ENCODE measurements at places on chromosomes 11 and 22.

DNA sequence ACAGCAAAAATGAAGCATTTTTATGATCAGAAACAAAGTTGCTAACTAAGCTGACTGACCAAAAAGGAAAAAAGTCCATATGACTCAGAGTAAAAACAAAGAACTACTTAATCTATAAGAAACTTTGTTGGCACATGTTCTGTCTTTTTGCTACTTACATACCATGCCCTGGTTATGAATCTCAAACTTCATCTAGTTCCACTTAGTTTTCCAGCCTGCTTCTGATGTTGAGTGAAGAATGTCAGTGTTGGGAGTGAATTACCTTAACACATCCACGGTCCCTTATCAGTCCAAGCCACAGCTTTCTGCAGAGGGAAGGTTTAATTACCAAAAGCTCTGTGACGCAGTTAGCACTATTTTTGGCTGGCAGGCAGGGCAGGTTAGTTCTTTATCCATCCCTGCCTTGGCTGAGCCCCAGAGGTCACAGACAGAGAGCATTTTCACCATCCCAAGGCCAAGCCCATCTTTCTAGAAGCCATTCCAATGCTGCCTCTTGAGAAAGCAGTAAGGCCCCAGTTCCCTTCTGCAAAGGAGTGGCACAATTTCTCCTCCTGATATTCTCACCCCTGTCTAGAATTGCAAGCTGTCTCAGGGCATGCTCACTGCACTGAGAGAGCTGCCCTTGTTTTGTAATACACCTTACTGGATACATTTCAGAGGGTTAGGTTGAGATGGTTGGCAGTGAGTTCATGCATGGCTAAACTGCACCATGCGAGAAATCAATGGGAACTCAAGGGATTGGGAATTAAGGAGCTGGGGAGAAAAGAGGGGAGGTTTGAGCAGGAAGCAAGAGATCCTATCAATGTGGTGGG, 67.1 kb downstream of the SLC1A2 start:
- DNase-seq = no peak

DNA sequence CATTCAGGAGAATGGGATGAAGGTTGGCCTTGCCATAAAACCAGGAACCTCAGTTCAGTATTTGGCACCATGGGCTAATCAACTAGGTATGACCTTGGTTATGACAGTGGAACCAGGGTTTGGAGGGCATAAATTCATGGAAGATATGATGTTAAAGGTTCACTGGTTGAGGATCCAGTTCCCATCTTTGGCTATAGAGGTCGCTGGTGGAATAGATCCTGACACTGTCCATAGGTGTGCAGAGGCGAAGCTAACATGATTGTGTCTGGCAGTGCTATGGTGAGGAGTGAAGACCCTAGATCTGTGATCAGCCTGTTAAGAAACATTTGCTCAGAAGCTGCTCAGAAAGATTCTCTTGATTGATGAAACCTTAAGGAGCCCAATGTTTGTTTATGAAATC, 5.7 kb downstream of the NF2 start:
- no peak for DNase-seq

- DNase-seq = no peak
Observed at GRCh38 chr11:82775736-82776346, 42.2 kb upstream of the FAM181B start.

DNA sequence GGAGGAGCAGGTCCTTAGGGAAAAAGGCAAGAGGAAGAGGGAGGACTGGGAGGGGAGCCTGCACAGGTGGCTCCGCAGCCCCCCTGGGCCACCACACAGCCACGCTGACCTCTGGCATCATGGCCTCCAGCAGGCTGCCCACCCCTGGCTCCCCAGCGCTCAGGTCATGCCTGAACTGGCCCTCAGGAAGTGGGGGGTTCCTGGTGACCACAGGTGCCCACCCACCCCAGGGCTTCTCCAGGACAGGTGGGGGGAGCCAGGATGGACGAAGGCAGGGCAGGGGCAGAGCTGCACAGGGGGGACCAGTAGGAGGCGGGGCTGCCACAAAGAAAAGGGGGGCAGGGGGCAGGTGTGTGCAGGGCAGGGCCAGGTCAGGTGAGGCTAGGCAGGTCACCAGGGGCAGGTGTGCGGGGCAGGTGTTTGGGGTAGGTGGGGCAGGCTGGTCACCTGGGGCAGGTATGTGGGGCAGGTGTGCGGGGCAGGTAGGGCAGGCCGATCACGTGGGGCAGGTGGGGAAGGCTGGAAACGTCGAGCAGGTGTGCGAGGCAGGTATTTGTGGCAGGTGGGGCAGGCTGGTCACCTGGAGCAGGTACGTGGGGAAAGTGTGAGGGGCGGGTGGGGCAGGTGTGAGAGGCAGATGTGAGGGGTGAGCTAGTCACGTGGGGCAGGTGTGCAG, 997 bp downstream of the DEAF1 start:
- DNase-seq = no peak

DNA sequence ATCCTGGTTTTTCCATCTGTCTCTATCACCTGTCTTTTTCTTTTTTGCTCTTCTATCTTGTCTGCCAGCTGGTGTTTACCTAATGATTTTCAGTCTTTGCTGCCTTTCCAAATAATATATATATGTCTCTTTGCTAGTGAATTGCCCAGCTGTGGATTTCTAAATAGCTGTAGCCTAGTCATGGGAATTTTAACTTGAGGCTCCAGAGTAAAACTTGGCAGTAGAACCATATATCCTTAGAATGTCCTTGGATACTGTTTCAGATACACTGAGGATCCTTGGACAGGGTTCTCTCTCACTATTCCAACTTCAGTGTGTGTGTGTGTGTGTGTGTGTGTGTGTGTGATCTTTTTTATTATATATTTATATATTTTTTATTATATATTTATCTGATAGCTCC, 2285.3 kb downstream of the LRRC4C start:
- DNase-seq = no peak

GRCh38 chr11:84902445-84902844, 724.7 kb downstream of the DLG2 start:
- no peak for DNase-seq

- no peak for DNase-seq
Observed at GRCh38 chr11:124717786-124718651, 21.7 kb upstream of the NRGN start.

GRCh38 chr22:47236718-47237117, 474.3 kb downstream of the TBC1D22A start:
- DNase-seq = no peak

DNA sequence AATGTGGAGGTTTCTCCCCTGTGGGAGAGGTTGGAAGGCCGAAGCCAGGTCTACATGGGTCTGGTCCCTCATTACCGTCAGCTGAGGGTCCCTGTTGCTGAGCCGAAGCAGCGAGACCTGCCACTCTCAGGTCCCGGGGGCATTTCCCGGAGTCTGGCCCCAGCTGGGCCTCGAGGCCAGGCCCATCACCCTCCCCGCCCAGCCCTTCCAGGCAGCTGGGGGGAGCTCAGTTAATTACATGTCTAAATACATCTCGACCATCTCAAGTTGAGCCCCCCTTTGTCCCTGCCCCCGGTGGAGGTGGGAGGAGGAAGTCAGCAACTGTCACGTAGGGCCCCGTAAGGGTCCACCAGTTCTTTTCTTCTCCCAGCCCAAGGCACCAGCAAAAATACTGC, 3.6 kb downstream of the CDKN1C start:
- DNase-seq = no peak

GRCh38 chr11:71499546-71499945, 27.5 kb upstream of the KRTAP5-7 start:
- DNase-seq = no peak

GRCh38 chr11:122726028-122726427, 70.5 kb downstream of the UBASH3B start:
- DNase-seq = no peak

GRCh38 chr22:23909296-23909898, 15.2 kb downstream of the MIF start:
- DNase-seq = no peak

DNA sequence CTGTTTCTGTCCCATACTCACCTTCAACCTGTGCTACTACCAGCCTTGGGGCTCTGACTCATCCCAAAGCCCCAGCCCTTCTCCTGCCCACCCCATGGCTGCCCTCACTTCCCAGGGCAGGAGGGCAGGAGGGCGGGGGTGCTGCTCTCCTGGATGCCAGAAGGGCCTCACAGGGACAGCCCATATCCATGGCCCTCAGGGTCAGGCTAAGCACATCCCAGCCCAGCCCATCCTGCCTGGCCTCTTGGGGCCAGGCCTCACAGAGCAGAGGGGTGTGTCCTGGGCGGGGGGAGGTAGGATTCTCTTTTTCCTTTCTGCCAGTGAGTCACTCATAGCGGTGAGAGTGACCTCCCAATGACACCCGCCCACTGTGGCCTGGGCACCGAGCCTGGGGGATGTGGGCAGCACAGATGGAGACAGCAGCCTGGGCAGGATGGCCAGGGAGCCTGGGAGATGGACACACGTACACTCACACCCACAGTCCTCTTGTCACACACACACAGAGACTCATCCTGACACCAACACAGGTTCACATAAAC, 2.4 kb downstream of the LTBP3 start:
- no peak for DNase-seq

GRCh38 chr11:112195951-112196351, 20.6 kb downstream of the BCO2 start:
- DNase-seq = no peak

DNA sequence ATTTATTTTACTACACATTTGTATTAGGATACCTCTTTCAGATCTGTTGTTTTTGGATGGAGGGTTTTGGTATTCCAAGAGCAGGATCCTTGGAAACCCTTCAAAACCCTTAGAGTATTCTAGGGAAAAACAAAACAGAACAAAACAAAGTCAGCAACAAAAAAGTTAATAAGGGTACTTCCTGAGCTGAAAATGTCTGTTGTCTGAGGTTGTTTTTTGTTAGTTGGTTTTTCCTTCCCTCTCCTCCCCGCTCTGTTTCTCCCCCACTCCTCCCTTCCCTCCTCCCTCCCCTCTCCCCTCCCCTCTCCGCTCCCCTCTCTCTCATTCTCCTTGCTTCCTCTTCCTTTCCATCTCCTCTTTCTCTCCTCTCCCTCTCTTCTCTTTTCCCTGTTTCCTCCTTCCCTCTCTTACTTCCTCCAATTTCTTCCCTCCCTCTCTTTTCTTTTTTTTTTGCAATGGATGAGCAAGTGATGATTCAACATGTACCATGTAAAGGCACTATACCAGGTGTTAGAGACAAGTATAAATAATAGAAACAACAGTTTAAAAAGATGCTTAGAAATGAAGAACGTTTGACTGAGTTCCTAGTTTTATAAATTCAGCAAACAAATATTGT, 160.6 kb downstream of the TMEM135 start:
- no peak for DNase-seq

GRCh38 chr11:37984991-37985390, 1387.0 kb upstream of the RAG2 start:
- DNase-seq = no peak

- DNase-seq = no peak
Observed at GRCh38 chr11:72520815-72521214, 86.5 kb upstream of the CLPB start.

- no peak for DNase-seq
Observed at GRCh38 chr11:68523743-68524142, 63.2 kb downstream of the PPP6R3 start.

DNA sequence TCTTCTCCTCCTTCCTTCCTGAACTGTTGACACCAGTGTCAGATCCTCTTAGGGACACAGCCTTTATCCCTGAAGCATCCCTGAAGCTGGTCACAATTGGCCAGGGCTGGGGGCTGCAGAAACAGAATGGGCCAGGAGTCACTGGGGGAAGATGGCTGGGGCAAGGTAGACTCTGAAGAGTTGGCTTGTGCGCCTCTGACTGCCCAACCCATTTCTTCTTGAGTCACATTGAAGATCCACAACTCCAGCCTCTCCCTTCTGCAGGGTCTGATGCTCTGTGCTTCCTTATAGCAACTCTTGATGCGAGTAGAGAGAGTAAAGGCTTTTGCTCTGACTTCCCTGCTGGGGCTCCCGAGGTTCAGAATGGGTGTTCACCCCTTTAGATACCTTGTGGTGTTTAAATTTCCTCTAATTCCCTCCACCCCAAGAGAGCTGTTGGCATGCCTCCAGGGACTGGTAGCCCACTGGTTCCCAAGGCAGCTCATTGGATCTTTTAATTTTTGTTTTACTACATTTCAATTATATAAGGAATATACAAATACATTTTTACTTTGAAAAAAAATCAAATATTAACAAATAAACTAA, 13.4 kb downstream of the PRDM11 start:
- DNase-seq = no peak

GRCh38 chr22:37330200-37331033, 48.1 kb downstream of the CYTH4 start:
- no peak for DNase-seq

DNA sequence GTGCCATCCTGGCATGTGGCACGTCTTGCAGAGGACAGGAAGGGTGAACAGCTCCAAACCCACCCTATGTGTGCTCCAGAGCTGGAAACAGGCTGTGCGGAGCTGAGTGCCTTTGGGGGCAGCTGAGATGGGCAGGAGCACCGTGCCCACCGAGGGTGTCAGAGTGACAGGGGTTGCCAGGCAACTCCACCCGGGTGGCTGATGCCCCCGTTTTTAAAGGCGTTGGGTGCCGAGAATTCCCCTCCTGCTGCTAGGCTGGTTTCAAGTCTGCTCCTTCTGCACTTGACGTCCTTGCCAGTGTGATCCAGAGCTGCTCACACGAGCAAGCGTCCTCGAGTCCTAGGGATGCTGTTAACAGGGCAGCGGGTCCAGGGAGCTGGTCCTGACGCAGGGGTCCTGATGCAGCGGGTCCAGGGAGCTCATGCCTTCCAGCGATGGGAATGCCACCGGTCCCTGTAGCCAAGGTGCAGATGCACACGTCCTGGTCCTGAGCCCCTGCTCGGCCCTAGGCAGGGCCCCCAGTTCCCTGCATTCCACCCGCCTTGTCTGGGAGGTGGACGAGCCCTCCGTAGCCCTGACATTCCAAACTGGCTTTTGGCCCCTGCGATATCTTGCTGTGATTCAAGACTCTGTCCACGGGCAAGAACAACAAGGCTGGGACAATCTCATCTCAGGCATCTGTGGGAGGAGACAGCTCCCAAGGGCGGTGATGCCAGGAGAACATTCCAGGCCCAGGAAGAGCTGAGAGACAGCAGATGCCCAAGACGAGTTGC, 4.9 kb downstream of the KCNQ1 start:
- no peak for DNase-seq

DNA sequence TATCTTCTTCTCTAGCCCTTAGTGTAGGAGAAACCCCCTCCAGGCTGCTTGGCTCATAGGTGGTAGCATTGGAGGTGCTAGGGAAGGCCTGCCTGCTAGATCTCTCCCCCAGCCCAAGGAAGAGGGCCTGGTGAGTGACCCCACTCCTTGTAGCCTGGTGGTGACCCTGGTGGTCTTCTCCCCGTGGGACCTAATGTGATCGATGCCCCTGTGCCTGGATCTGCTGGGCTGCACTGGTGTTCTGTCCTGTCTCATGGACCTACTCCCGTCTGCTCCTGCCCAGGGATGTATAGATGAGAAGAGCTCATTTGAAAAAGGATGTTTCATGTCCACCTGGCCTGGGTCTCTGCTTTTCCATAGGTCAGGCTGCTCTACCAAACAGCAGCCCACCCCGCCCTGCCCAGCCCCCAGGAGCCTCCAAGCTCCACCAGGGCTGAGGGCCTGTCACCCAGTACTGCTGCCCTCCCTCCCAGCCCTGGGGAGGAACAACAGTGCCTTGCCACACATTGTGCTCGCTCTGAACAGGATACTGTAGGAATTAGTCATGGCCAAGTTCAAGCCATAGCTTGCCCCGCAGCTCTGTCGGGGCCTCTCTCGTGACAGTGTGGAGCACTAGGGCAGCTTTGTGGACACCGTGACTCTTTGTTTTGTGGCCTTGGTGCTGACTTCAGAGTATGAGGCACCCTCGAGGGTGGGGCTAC, 19.7 kb downstream of the SLC37A2 start:
- no peak for DNase-seq

GRCh38 chr11:5007561-5007960, 12.9 kb downstream of the OR51L1 start:
- DNase-seq = no peak

GRCh38 chr11:112997857-112998466, 36.7 kb downstream of the NCAM1 start:
- DNase-seq = no peak

- no peak for DNase-seq
Observed at GRCh38 chr22:19980766-19981165, 35.9 kb downstream of the ARVCF start.

Data from stimulated activated CD4-positive, alpha-beta T cell treated with anti-CD3 and anti-CD28 coated beads, Interleukin-1b, Interleukin-23, amount 100 ng/mL, for 1 hour (primary cell).